Esophagus squamous epithelium (tissue), 5 donors: ENCODE measurements at places on chromosomes 7 and 10.

GRCh38 chr10:19479854-19480253 is 336.4 kb upstream of the PLXDC2 start:
- no peak for DNase-seq

- no peak for DNase-seq
Observed at GRCh38 chr7:17444673-17445072, 146.2 kb downstream of the AHR start.

- DNase-seq = no peak
Observed at GRCh38 chr10:4804465-4804864, 21.5 kb upstream of the AKR1E2 start.

DNA sequence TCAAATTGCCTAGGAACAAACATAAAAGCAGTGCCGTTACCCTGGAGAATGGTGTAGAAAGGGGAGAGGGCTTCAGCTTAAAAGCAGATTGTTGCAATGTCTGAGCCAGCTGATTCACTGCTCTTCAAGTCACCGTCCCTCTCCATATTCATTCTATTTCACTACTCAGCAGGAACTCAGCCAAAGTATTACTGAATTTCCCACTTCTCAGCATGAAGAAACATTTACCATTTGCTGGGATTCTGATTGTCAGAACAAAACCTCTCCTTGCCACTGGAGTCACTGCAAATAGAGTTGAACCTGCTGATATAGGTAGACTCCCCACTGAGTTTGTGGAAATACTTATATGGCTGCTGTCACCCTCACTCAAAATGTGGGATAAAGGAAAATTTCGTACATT is 71.7 kb downstream of the PPP1R17 start:
- DNase-seq = no peak

DNA sequence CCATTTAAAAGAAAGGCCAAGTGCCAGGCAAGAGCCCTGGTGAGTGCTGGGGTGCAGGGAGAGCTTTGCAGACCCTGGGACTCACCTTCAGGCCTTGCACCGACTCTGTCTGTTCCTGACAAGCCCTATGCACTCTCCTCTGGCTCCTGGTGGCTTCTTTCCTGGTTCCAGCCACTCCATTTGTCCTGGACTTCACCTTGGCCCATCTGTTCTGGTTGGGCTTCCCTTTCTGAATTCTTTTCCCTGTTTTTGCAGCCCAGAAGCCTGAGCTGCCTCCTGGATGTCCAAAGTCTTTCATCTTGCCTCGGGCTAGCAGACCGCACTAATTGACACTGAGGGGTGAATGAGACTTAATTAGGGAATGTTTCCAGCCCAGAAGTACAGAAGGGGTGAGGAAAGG is 60.5 kb downstream of the PYROXD2 start:
- DNase-seq = no peak

- DNase-seq = no peak
Observed at GRCh38 chr10:111103196-111103840, 26.5 kb downstream of the ADRA2A start.

DNA sequence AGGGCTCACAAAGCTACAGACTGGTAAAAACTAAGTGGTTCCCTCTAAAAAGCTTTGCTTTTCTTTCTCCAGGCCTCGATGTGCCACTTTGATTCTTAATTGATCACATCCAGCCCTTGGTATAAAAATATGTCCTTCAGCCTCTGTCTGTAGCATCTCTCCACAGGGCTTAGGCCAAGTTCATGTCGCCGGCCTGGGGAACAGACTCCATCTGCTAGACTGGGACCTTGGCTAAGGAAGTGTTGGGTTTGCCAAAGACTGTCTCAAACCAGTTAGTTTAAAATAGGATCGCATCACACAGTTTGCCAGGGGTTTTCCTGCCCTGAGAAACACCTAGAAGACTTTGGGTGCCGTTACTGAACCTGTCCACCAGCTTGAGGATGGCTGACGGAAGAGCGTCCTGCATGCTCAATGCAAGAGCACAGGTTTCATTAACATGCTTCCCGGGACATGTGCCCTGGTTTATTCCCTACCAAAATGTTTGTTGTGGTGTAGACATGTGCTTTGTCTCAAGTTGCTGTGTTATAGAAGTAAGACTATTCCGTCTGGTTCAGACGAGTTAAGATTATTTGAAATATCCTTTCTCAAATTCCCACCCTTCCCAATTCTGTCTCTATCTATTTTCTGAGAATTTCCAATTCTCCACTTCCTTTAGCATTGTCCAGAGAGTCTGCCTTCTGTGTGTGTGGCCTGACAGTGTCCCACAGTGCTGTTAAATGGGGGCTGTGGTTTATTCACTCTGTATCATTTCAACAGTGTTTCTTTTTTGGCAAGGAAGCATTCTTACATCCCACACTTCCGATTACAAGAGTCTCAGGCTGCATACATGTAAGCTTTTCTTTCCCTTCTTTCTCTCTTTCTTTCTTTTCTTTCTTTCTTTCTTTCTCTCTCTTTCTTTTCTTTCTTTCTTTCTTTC is 334.7 kb downstream of the INHBA start:
- no peak for DNase-seq

DNA sequence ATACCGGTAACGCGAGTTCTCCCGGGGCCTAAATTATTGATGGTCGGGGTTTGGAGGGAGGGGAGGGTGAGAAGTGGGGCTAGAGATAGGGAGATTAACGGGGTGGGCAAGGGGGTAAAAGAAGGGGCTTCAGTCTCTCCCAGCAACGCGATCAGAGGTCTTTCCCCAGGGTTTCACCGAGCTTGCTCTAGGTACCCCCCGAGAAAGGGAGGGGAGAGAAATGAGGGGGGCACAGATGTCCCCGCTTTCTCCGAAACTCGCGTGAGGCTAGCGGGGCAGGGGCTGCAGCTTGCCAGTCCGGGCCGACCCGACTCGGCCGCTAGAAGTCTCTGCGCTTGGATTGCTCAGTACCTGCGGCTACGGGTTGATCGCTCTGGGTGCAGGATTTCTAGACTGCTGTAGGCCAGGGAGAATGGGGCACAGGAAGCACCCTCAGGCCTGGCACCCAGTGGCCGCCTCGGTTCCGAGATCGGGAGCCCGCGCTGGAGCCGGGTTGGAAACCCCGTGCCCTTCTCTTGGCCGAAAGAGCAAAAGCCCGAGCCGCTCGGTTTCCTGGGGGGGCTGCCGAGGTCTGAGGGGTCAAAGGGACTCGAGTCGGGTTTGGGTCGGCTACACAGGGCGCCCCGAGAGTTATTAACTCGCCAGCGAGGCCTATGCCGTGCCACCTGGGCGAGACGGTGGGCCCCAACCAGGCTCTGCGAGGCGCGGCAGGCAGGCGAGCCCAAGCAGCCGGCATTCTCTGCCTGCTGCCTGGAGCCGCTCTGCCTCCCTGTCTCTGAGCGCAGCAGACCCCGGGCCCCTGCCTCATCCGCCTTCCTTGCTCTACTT is 3.1 kb downstream of the PAX2 start:
- DNase-seq = no peak

- DNase-seq = no peak
Observed at GRCh38 chr7:147700702-147701101, 889.9 kb upstream of the C7orf33 start.

GRCh38 chr10:63258920-63259678 is 126.0 kb downstream of the NRBF2 start:
- DNase-seq = no peak

DNA sequence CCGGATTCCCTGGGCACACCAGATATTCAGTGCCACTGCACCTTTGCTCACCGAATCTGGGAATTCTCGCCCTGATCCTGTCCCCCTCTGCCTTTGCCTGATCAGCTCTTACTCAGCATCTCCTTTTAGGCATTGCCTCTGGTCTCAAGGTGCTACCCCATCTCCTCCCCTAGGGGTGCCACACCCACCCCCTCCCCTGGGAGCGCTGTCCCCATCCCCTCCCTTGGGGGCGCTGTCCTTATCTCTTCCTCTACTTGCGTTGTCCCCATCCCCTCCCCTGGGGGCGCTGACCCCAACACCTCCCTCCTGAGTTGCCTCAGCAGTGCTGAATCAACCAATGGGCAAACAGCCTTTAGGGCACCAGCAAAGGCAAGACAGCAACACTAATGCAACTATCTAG is 686.9 kb upstream of the FOXK1 start:
- DNase-seq = no peak

DNA sequence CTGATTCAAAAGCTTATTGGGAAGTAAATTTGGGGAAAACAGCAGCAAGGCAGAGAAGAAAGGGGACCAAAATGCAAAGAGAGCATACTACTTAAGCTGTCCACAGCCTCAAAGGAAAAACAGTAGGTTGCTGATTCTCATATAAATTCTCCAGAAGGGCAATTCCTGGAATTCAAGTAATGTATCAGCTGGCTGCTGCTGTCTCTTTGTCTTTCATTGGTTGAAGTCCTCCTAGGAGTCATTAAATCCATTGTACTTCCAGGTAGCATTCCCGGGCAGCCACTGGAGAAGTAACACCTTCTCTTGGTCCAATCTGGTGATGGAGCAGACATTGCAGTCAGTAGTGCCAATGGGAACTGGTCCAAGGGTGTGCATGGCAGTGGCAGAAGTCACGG is 22.7 kb downstream of the BET1 start:
- DNase-seq = no peak

DNA sequence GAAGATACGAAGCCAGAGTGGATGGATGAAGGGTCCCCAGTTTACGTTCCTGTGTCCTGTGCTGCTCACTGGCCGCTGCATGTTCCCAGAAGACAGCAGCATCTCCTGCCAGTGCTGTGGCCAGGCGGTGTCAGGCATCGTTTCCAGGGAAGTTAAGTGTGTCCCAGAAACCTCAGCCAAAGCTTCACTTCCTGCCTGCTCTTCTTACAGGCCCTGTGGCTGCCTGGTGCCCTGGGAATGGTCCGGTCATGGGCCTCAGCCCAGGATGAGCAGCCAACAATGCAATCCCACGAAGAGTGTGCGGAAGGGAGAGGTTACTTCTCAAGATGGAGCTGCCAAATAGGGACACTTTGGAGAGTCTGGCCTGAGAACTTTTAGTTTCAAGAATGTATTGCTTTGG is 99.7 kb upstream of the TARP start:
- DNase-seq = no peak
